ENCODE measurements at places on chromosomes 5 and 9. TPM values are rescaled to one million over a fixed set of nuclear protein-coding genes. Genes with fewer than 3 reads are reported as not detected.

CDKN2B gene
- 49.7 TPM for total RNA-seq

PRELID2 gene
- 8.3 TPM for total RNA-seq

HK3 gene
- not detected for total RNA-seq

ESM1 gene
- total RNA-seq = 188 TPM

PCA3 gene
- not detected for total RNA-seq

SLC36A2 gene
- total RNA-seq = not detected

AK8 gene
- total RNA-seq = 1.5 TPM

UNC5A gene
- 18.5 TPM for total RNA-seq

ACTBL2 gene
- 2.8 TPM for total RNA-seq

PDE6A gene
- not detected for total RNA-seq

SPATA31A7 gene
- total RNA-seq = not detected

BAAT gene
- total RNA-seq = not detected

STPG3 gene
- not detected for total RNA-seq

ALDH1A1 gene
- total RNA-seq = 10.5 TPM

LOX gene
- total RNA-seq = 164 TPM

OLFML2A gene
- total RNA-seq = 4.0 TPM

PCDHGC4 gene
- 2.5 TPM for total RNA-seq

SYNPO gene
- 123 TPM for total RNA-seq

UHRF2 gene
- 65.6 TPM for total RNA-seq

FNIP1 gene
- 26.4 TPM for total RNA-seq

RPP25L gene
- 17.5 TPM for total RNA-seq

FGFR4 gene
- total RNA-seq = 6.2 TPM

SIT1 gene
- not detected for total RNA-seq

NUTM2G gene
- not detected for total RNA-seq

SYK gene
- total RNA-seq = 2.8 TPM

OBP2B gene
- total RNA-seq = not detected

C5orf63 gene
- 10.3 TPM for total RNA-seq

EGFLAM gene
- total RNA-seq = 1.2 TPM

SLC28A3 gene
- total RNA-seq = under 0.01 TPM

SLC46A2 gene
- total RNA-seq = not detected

MORN5 gene
- total RNA-seq = not detected

TRPM3 gene
- total RNA-seq = not detected

PCDHB11 gene
- total RNA-seq = 0.58 TPM

AQP3 gene
- total RNA-seq = 0.68 TPM

CFAP90 gene
- total RNA-seq = not detected

OLFM1 gene
- total RNA-seq = 0.58 TPM

BTNL9 gene
- total RNA-seq = 0.15 TPM

ANKRD31 gene
- total RNA-seq = not detected

SLC45A2 gene
- total RNA-seq = not detected

SLC25A2 gene
- not detected for total RNA-seq

OR1J1 gene
- not detected for total RNA-seq

CNTFR gene
- not detected for total RNA-seq

ANGPTL2 gene
- 25.5 TPM for total RNA-seq

DYNC2I2 gene
- 71.9 TPM for total RNA-seq

TERT gene
- not detected for total RNA-seq
